ENCODE measurements at places on chromosomes 5 and 9.
A peak's percentile ranks its signal among the peaks of the same experiment; 100 is the strongest.

GRCh38 chr9:126482361-126483044 lies 131.2 kb upstream of the LMX1B start:
- no peak for DNase-seq

- no peak for DNase-seq
These were observed 323.2 kb upstream of the CCNH start for GRCh38 chr5:87735923-87736322.

- DNase-seq: no peak
These were observed 12.4 kb upstream of the SUB1 start for GRCh38 chr5:32572778-32573480.

GRCh38 chr5:11182441-11183080 lies 421.5 kb upstream of the DAP start:
- no peak for DNase-seq

DNA sequence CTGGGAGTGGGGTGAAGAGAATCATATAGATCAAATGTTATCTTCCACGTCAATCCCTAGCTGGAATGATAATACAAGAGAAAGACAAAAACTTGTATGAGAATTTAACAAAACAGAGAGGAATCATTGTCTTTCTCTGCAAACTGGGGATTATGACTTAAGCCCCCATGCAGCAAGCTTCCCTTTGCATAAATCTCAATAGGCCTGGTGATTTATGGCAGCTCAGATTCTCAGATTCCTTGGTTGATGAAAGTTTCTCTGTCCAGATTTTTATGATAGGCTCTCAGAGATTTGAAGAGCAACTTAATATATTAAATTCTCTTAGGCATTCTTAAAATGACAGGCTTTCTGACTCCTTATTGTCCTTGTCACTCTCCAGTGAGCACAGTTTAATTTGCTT lies 56.0 kb downstream of the RASGRF2 start:
- no peak for DNase-seq

DNA sequence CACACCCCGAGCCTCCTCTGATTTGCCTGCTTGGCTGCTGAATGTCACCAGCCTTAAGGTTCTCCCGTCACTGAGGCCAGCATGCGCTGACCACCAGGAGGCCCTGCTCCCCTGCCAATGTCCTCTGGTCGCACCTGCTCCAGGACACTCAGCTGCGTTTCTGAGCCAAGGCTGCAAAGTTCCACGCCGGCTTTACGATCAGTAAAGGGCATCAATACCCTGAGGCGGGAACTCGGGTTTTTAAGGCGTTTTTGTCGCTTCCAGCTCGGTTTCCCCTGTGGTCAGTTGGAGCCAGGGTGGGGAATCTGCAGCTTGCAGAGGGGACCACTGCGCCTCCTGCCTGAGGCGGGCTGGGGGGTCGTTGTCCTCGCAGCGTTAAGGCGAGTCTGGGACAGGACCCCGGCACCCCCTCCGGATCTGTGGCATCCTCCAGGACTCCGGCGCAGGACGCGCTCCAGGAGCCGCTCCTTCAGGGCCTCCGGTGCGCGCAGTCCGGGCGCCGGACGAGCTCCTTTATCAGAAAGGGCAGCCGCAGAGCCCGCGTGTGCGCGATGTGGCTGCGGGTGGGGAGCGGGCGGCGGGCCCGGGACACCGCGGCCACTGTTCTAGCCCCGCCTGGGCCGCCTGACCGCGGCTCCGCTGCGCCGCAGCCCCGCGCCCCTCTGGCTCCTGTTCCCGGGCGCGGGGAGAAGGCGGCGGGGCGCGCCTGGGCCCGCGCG lies 24.1 kb upstream of the FLT4 start:
- no peak for DNase-seq

DNA sequence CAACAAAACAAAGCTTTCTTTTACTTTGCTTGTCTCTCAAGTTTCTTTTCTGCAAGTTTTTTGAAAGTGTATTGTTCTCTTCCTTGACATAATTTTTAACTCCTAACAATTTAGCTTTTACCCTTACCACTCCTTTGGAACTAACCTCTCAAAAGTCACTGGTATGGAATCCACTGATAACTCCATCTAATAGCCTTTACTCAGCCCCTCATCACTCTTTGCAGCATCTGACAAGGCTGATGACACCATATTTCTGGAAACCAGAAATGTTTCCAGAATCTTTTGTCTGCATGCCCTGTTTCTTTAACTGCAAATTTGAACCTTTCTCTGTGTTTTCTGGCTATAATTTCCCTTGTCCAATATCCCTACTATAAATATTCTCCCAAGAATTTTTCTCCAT lies 46.5 kb downstream of the ZNF474 start:
- no peak for DNase-seq

- DNase-seq: no peak
These were observed 118.1 kb downstream of the SLIT3 start for GRCh38 chr5:169182797-169183196.

DNA sequence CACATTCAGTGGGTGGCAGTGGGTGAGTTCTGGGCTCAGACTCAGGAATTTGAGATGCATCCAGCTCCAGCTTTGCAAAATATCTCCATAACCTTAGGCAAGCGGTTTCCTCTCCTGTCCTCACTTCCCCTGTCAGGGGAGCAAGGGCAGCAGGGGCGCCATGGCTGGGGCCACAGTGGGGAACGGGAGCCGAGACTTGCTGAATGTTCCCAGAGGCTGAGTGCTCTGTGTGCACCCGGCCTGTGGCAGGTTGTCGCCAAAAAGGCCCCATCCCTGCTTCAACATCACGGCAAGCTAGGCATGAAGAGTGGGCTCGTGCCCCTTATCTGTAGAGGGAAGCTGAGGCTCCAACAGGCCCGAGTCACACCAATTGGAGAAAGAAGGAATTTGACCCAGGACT lies 268.8 kb downstream of the NSG2 start:
- no peak for DNase-seq

- no peak for DNase-seq
These were observed 66.8 kb downstream of the FOXD1 start for GRCh38 chr5:73381590-73382400.

DNA sequence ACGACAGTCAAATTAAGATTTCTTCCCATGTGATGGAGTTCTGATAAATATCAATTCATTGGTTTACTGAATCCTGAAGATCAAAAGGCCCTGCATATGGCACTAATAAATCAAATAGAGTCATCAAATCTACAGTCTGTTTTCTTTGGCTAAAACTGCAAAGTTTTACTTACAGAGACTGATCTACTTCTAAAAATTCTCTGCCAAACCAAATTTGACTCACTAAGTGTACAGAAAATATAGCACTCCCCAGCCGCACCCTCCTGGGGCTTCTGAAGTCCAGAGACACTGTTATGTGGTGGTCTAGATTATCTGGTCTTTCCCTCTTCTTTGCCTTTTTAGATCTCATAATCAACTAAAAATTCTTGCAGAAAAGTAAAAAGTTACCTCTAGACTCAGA lies 237.7 kb downstream of the MLLT3 start:
- no peak for DNase-seq

DNA sequence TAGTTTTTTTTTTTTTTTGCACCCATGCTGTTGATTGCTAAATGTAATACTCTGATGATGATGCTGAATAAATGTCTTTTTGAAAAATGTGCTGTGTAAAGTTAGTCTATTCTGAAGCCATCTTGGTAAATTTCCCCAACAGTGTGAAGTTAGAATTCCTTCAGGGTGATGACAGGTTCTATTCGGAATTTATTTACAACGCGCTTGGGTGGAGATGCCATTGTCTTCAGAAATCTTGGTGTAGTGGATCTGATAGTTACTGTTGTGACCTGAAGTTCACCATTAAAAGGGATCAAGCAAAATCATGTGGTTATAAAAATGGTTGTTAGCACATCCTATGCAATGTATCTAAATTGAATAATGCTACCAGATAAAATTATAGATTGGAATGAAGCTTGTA lies 36.3 kb upstream of the DMRT1 start:
- DNase-seq: no peak

DNA sequence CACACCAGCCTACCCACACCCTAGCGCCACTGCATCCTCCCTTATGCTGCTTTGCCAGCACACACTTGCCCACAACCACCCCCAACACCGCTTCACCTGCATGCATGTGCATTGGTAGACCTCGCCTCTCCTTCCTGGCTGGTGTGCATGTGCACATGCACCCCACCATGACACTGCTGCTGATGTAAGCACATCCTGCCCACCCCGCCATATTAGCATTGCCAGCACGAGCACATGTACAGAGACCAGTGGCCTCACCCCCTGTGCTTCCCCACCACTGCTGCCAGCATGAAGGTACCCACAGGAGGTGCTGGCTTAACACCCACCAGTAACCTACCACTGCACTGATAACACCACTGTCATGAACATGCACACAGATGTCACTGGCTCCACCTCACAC lies 218.2 kb downstream of the SLCO4C1 start:
- no peak for DNase-seq

- no peak for DNase-seq
These were observed at the start of gene ACTL7B for GRCh38 chr9:108855888-108856287. TSS of gene ACTL7B (minus strand) at chr9:108855986. CDS start at chr9:108855930, 56 bp downstream.

DNA sequence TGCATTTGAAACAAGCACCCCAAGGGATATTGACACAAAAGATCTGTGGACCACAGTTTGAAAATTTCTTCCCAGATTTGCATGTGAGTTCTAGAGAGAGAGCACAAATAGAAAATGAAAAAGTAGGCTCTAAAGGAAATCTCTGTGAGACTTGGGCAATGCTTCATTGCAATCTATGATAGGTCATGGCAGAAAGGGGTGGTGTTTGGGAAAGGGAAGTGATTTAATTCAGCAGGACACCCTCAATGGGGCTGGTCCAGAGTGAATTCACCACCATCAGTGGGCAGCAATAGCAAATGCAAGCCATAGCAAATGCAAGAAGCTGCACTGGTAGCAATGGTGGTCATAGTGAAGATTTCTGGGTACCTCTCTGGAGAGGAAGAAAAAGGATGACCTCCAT lies 58.1 kb downstream of the ANKRD55 start:
- DNase-seq: no peak

DNA sequence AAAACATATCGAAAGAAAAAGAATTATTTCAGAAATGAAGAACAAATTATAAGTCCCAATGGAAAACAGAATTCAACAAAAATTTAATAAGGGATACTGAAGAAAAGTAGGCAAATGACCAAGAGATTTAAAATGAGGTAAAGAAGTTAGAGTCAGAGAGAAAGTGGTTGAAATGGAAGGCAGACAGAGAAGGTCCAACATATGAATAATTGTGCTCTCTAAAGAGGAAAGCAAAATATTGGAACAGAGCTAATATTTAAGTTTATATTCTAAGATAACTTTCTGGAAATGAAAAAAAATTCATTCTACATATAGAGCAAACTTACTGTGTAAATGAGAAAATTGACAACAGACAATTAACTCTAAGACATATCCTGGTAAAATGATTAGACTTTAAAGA lies 94.1 kb downstream of the PTCH1 start:
- no peak for DNase-seq

DNA sequence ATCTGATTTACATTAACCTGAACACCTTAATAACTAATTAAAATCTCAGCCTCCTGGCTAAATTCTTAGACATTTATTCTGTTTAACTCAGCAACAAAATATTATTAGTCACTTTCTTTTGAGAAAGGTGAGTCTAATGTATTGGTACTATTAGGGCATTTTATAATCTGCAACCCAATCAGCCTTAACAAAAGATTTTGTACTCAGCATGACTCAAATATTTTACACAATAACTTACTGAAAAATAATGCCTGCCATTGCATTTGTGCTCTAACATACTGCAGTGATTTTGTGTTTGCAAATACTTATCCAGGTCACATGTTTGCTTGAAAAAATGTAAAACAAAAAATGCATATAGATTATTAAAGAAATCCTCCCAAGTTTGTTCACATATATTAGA lies 1129.9 kb downstream of the TAF11L14 start:
- DNase-seq: no peak

- peak; percentile 2 for DNase-seq
These were observed 10.0 kb upstream of the GRIN1 start for GRCh38 chr9:137128862-137129455.

- DNase-seq: no peak
These were observed 1400.7 kb downstream of the CDH12 start for GRCh38 chr5:21452449-21452848.

GRCh38 chr9:27293996-27294395 lies 3.0 kb downstream of the EQTN start:
- no peak for DNase-seq

DNA sequence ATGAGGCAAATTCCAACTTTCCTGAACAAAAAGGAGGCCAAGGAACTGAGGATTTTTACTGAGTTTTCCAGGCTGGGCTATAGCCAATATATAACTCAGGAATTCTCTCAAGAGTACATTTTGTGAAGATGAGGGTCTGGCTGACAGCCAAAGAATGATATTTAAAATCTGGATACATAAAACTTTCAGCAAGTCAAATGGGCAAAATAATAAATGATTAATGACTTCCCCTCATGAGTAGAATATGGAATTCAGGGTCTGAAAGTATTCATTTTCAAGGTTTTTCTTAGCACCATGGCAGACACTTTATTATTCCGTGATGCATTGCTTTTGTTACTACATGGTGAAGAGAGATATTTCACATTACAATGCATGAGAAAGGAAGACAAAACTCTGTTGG lies 7.8 kb downstream of the FAM81B start:
- DNase-seq: no peak

DNA sequence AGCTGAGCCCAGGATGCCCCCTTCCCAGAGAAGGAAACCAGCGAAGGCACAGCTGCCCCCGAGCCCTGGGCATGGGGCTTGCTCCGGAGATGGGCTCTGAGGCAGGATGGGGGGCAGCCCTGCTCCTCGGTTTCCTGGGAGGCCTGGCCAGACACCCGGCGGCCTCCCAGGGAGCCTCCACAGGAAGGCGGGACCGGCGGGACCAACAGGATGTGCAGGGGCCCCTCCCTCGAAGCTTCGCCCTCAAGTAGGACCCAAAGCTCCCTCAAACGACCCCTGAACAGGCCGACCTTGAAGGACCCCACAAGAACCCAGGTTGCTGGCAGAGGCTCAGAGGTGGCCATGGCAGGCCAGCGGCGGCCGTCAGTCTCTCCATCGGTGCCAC lies 11.7 kb downstream of the EXD3 start:
- DNase-seq: no peak

DNA sequence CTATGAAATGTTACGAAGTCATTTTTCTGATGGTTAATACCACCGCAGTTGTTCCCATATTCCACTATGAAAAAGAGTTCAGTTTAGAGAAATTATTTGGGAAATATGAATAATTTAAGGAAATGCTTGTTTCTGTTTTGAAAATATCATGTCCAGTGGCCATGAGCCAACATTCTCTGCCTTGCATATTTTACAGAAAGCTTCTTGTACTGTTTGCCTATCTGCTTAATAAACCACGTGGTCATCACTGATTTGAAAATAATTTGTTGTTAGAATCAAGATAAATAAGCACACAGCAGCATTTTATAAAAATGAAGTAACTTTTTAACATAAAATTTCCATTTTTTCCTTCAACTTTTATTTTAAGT lies 381.5 kb upstream of the CDH18 start:
- no peak for DNase-seq

- no peak for DNase-seq
These were observed 113.9 kb downstream of the CDH10 start for GRCh38 chr5:24530906-24531305.

- DNase-seq: no peak
These were observed 732.1 kb downstream of the MAT2B start for GRCh38 chr5:164237486-164237885.

DNA sequence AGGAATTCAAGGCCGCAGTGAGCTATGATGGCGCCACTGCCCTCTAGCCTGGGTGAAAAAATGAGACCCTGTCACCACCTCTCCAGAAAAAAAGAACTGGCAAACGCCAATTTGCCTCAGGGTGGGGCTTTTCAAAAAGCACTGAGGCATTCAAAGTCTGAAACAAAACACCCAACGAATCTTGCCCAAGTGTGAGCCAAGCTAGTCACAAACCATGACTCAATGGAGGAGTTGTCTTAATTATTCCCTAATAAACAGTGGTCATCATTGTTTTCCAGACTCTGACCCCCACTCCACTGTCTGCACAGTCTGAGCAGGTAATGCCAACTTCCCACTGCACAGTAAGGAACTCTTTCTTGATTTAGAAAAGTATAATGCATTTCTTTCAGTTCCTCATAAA lies 16.8 kb downstream of the FRMD3 start:
- DNase-seq: no peak

All from CD4-positive, alpha-beta T cell treated with Interleukin-2 at 100 ng/mL for 4 hours (primary cell).